ENCODE measurements at places on chromosomes 5 and 9.

DNA sequence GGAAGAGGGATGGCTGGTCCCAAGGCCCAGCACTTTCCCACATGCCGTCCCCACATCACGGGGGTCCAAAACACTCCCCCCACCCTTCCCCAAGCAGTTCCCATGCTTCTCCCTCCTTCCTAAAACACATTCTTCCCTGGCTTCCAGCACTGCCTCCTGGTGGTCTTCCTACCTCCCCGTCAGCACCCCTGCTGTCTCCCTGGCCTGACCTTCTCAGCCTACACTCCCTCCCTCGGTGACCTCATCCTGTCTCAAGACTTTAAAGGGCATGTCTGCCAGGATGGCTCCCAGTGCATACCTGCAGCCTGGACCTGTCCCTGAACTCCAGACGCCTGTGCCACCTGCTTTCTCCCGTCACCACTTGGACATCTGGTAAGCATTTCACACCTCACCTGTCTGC is 4.3 kb upstream of the NCS1 start:
- DNase-seq = no peak

- peak; percentile 39 for DNase-seq
These were observed 463.5 kb upstream of the RGMB start for GRCh38 chr5:98309785-98310598.

- DNase-seq = no peak
These were observed 29.9 kb downstream of the SERINC5 start for GRCh38 chr5:80225934-80226326.

GRCh38 chr5:149134778-149135500 is 6.4 kb upstream of the ABLIM3 start:
- no peak for DNase-seq

DNA sequence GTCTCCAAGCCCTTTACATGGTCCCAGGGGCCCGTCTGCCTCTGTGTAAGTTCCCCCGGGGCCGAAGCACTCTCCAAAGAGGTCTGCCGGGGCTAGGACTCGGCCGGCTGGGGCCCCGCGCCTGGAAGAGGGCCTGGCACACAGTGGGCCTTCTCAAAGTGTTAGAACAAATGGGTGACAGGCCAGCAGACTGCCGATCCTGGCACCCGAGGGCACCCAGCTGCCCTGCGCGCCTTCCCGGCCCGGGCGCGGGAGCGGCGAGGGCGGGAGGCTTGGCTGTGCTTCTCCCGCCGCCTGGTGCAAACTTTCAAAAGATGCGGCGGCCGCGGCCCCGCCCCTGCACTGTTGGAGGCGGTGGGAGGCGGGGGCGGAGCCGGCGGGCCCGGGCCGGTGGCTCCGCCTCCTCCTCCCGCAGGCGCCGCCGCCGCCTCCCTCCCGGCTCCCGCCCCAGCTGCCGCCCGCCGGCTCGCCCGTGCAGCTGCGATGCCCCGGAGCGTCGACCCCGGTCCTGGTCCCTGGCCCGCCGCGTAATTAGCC is at the start of gene NEURL1B:
TSS of gene NEURL1B (plus strand) at position 442 of the 537 bp plus-strand sequence. CDS start 144 bp downstream, outside the sequence.
- DNase-seq = no peak

GRCh38 chr5:141382469-141383294 is at the start of gene PCDHGA7:
PCDHGA7 (plus strand) TSS chr5:141382742; CDS start chr5:141382900, 158 bp downstream.
- DNase-seq = no peak

Measured in iPS DF 6.9 (cell line).